ENCODE measurements at places on chromosomes 2 and 18. TPM values are rescaled to one million over a fixed set of nuclear protein-coding genes. Genes with fewer than 3 reads are reported as not detected.

CCBE1 gene
- under 0.01 TPM for total RNA-seq

RAMP1 gene
- total RNA-seq: 1.6 TPM

CPO gene
- not detected for total RNA-seq

ZNF407 gene
- 10.0 TPM for total RNA-seq

EGR4 gene
- 0.54 TPM for total RNA-seq

PTPRN gene
- total RNA-seq: under 0.01 TPM

DES gene
- total RNA-seq: not detected

CCNYL1 gene
- total RNA-seq: 4.0 TPM

SPP2 gene
- not detected for total RNA-seq

PAIP2B gene
- total RNA-seq: 2.4 TPM

UGT1A9 gene
- under 0.01 TPM for total RNA-seq

SPATA3 gene
- total RNA-seq: not detected

ANKRD29 gene
- under 0.01 TPM for total RNA-seq

CELF4 gene
- total RNA-seq: not detected

SP5 gene
- not detected for total RNA-seq

STPG4 gene
- total RNA-seq: not detected

- DNase-seq: no peak
Measured at GRCh38 chr2:133718688-133719201, 150.5 kb upstream of the NCKAP5 start.

GRCh38 chr2:242041816-242042215, 172.3 kb downstream of the RTP5 start:
- no peak for DNase-seq

DNA sequence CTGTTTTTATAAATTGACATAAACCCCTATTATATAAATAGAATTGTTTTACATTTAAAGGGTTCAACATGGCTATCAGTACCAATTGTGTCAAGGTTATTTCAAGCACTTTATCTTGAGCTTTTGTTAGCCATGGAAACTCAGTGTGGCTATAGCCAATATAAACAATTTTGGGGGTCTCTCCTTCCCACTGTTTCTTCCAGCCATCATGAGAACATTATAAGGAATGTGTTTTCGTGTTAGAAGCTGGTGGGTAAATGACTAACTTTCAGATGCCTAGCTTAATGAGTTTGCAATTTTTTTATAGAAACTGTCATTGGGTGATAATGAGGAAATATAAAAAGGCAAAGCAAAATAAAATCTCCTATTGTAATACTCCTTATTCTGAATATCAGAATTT, 153.5 kb upstream of the FOSL2 start:
- no peak for DNase-seq

DNA sequence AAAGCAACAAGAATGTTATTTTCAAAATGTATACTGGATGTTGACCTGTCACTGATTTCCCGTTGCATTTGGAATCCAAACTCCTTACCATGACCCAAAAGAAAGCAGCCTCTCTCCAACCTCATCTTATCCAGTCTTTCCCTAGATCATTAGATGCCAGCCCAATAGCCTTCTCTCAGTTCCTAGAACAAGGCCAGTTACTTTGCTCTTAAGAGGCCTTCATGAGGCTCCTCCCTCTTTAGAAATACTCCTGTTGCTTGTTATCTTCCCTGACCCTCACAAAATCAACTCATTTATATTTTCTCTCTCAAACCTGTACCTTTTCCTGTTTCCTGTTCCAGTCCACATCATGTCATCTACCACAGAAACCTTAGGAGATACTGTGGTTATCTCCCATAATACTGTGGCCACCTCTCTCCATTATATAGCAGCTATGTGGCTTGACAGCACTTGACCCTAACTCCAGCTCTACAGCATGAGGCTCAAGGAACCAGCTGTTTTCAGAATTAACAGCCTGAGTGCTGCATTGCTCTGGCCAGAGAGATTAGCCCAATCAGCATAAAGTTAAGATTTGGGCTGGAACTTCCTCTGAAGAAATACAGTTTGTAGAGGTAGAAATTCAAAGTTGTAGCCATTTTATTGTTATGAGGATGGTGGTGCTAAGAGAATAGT, 22.8 kb downstream of the SRBD1 start:
- DNase-seq: no peak

DNA sequence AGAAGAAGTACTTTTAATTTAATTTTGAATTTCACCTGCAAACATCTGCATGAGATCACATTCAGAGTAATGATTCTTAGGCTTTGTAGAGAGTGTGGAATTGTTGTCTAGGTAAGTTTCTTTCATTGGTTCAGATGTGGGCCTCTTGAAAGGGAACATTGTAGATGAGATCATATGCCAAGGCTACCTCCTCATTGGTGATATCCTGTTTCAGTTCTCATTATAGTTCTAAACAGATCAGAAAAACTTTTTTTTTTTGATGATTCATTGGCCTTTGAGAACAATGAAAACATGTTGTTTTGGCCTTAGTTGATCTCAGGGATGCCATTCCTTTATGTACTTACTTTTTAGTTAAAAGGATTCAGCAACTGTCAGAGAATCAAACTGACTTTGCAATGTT, 44.5 kb downstream of the EML6 start:
- DNase-seq: no peak

GRCh38 chr2:201798252-201798913, 8.0 kb upstream of the CDK15 start:
- DNase-seq: no peak

GRCh38 chr2:119485336-119486110, 38.8 kb downstream of the SCTR start:
- DNase-seq: no peak

DNA sequence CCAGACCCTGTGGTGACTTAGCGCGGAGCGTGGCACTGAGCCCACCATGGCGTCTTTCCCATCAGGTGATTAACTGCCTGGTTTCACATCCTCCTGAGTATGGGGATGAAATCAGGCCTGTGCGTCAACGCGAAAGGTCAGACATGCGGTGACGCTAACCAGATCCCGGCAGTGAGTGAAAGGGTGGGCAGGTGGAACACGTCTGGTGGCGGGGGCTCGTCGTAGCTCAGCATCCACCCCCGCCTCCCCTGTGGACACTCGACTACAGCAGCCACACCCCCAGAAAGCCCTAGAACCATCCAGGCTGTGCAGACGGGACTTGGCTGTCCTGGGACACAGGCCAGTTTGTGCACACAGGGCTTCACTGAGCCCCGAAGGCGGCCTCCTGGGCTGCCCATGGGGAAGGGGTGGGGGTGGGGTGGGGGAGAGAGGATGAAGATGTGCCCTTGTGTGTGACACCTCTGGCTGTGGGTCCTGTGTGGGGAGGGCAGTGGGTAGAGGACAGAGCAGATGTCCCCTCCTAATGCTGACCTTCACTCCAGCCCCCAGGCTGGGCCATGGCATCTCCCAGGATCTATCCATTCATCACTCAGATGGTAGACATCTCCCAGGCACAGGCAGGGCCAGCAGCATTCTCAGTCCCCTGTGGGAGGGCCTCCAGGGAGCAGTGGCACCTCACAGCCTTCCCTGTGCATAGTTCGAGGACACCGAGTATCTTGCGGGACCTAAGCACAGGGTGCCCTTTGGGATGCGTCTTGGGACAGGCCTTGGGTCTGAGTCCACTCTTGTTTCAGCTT, 27.5 kb downstream of the RAMP1 start:
- no peak for DNase-seq

DNA sequence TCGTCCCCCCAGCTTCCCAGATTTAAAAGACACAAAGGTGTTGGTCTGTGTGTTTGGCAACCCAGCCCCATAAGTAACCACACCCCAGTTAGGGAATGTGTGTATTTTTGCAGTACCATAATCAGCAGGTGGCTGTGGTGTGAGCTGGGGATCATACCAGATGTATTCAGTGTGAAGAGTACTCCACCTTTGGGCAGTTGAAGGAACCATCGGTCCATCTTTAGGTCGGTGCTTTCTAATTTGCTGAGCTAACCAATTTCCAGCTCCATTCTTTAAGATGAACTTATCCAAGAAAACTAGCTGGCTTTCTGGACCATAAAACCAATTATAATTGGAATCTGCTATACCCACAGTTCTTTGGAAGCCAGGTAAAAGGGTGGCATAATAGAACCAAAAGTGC, 3.2 kb downstream of the DSEL start:
- peak; percentile 19 for DNase-seq

DNA sequence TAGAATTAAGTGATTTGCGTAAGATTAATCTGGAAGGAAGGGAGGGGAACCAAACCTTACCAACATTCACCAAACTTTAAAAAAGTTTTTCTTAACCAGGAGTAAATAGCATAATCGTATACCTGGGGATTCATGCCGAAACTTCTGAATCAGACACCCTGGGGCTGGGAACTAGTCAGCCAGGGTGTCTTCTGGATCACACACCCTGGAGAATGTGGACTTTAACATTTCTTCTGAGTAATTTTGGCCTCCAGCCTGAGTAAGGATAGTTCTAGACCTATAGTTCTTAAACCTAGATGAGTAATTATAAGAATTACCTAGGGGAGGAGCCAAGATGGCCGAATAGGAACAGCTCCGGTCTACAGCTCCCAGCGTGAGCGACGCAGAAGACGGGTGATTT, 44.1 kb upstream of the MEIS1 start:
- no peak for DNase-seq

DNA sequence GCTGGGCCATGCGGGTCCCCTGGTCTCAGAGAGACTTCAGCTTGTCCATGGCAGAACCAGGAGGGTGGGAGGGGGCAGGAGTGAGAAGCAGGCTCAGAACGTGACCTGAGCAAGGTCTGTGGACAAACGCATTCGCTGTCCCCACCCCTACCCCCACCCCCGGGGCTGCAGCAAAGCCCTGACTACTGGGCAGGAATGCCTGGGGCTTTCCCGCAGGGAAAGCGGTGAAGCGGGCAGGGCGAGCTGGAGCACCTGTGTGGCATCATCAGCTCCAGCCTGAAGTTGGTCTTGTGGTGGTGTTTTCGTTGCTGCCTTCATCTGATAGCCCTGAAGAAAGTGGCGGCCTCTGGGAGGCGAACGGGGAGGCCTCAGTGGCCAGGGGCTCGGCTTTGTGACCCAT, 26.1 kb upstream of the ALKAL2 start:
- no peak for DNase-seq

GRCh38 chr2:205814039-205814364, 131.7 kb downstream of the NRP2 start:
- DNase-seq: no peak

GRCh38 chr2:117614823-117615534, 199.5 kb upstream of the DDX18 start:
- no peak for DNase-seq

- DNase-seq: peak; percentile 51
Measured at GRCh38 chr2:55133467-55134315, 83.4 kb upstream of the RTN4 start.

- no peak for DNase-seq
Measured at GRCh38 chr2:160507046-160507407, 13.4 kb upstream of the RBMS1 start.

DNA sequence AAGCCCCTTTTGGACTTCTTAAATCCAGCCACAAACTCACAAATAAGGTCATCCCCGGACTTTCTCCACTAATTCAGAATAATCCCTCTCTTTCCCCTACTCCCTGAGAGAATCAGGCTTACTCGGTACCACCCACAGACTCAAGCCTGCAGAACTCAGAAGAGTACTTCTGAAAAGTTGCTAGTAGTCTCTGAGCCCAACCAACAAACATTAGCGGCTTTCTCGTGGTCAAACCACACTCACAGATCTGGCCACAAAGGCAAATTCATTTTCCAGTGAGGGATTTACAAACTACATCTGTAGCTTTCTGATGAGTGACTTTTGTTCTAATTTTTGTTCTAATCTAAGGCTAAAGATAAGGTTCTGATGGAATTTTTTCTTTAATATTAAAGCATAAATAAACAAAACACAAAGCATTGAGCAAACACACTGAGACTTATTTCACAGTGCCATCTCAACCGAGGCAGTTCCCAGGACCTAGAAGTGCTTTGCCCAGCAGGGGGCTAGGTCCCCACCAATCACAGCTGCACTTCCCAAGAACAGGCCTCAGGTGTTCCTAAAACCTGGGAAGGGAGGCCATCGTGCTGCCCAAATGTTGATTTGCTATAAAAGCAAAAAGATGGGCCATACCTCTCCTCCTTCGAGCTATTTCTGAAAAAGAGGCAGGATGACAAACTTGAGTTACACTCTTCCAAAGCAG, 110.7 kb downstream of the COLEC12 start:
- no peak for DNase-seq

DNA sequence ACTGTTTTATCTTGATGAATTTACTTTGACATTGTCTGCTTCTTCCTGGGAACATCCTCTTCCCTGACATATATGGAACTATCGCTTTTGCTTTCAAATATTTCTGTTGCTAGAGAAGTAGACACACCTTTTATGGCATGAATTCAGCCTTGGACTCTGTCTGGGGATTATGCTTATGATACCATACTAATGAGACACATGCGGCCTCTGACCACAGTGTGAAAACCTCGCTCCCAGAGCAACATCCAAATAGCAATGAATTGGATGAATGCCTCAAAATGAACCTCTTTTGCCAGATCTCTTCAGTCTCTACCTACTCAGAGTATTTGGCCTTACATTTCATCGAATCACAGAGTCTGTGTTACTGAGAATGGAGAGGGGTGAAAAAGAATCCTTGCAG, 70.9 kb downstream of the PIEZO2 start:
- DNase-seq: no peak

- DNase-seq: peak; percentile 81
Measured at GRCh38 chr2:73285159-73285739, 971 bp upstream of the FBXO41 start.

GRCh38 chr2:228180181-228181097, 1.0 kb downstream of the SPHKAP start:
- no peak for DNase-seq

DNA sequence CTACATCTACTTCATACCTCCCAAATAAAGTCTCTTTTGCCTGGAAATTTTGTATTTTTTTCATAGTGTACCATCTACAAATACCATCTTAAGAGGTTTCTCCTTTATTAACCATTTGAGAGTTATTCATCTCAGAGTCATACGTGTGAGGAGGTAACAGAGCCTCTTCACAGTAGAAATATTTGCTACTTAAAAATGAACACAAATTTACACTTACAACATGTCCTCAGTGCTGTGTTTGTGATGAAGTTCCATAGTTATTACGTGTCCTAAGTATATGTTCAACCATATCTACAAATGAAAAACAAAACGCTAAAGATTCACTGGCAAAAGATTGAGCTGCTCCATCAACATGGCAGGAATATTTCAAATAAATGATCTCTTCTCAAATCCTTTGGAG, 48.5 kb upstream of the HNRNPA3 start:
- no peak for DNase-seq

Measured in hematopoietic multipotent progenitor cell (in vitro differentiated cells).